ENCODE measurements at places on chromosomes 6 and 20.

DNA sequence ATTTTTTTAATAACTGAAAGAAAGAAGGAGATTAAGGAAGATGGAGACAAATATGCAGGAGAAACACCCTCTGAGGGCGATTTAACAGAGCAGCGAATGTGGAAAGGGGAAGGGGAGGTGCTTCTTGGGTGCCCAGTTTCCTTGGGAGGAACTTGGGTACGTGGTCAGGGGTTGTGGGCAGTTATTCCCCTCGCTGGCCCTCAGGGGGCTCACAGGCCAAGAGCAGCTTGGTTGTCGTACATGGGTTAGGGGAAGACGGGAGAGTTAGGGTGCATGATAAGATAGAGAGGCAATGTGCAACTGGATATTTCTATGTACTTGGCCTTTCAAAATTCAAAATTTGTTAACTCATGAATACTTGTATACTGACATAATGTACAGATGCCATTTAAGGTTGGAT is 7.0 kb upstream of the TUBB2A start:
- no peak for DNase-seq

- DNase-seq: no peak
Observed at GRCh38 chr6:30802731-30803130, 58.4 kb upstream of the IER3 start.

- no peak for DNase-seq
Observed at GRCh38 chr6:41976794-41977484, 35.3 kb upstream of the CCND3 start.

- no peak for DNase-seq
Observed at GRCh38 chr6:17817763-17818162, 111.0 kb upstream of the NUP153 start.

DNA sequence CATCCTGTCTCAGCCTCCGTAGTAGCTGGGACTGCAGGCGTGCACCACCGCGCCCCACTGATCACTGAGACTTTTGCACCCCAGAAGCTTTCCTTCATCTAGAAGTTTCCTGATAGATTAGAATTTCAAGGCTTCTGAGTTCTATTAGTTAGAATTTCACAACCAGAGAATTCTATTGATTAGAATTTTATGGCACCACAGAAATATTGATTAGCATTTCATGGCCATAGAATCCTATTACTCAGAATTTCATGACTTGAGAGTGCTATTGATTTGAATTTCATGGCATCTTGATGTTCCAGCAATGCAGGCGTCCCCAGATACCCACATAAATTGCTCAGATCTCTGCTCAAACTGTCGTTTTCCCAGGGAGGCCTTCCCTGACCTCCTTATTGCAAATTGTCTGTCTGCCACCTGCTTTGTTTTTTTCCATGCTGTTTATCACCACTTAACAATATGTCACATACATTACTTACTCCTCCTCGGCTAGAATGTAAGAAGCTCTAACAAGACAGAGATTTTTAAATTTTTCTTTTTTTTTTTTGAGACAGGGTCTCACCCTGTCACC is 16.9 kb upstream of the CBFA2T2 start:
- no peak for DNase-seq

GRCh38 chr6:19836799-19837510 is at the start of gene ID4:
Gene ID4, plus strand, starts transcription at chr6:19837370. Its CDS starts 385 bp downstream, at chr6:19837755.
- peak; percentile 66 for DNase-seq

DNA sequence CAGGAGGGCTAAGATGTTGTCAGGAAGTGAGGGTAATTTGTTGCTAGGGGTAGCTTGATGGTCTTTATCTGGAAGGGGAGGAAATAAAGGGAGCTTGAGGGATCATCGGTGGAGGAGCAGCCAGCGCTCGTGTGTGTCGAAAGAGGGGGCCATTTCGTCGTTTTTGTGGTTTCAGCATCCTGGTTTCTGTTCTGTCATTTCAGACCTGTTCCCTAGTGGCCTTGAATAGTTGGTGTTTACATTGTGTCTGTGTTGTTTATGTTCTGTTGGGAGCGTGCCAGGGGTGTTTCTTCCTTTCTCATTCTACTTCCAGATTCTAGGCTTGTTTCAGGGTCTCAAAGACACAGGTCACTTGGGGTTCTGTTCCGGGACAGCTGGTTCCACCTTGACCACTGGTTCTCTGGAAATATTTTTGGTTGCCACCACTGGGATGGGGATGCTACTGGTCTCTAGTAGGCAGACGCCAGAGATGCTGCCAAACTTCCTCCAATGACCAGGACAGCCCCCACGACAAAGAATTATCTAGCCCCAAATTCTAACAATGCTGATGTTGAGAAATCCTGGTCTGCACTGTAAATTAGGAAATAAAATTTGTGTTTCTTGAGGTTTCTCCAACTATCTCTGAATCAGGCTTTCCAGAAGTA is 113.9 kb upstream of the NAA20 start:
- no peak for DNase-seq

- no peak for DNase-seq
Observed at GRCh38 chr20:47362361-47363219, 6.1 kb upstream of the ZMYND8 start.

GRCh38 chr6:24284006-24284405 is 73.9 kb downstream of the DCDC2 start:
- no peak for DNase-seq

DNA sequence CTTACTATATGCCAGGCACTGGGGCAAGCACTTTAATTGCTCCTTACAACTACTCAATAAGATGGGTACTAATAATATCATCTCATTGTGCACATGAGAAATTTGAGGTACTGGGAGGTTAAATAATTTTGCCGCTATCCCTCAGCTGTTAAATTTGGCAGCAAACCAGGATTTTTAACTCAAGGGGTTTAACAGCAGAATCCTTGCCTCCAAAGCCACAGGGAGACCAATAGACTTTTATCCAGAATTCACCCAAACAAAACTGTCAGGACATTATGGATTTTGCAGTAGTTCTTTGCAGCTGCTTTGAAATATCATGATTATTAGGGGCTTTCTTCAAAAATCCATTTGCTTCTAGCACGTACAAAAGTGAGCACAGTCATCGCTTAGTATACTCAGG is 136.2 kb downstream of the RPS12 start:
- DNase-seq: no peak

DNA sequence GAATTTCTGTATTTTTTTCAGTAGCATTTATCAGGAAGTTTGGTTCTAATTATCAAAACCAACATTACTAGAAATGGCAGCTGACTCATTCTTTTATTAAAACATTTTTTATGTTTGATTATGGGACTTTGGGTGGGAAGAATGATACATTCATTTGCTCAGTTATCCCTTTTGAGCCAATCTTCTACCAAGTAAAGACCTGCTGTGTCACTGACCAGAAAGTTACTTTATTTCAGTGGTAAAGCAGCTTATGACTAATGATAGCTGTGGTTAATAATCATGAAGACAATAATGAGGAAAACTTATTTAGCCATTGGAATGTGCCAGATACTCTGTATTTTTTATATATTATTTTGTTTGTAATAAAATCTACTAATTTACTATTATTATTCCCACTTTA is 142.3 kb downstream of the FARS2 start:
- DNase-seq: no peak

Data from adrenal gland (tissue), 19 donors.